ENCODE measurements at places on chromosomes 7 and 10. TPM values are rescaled to one million over a fixed set of nuclear protein-coding genes. Genes with fewer than 3 reads are reported as not detected.

GRCh38 chr7:77217474-77218185, 18.0 kb upstream of the FGL2 start:
- no peaks in the 10 kb centered on the region for H3K4me1 ChIP-seq
- no peaks in the 10 kb centered on the region for H3K36me3 ChIP-seq
- H3K4me3 ChIP-seq, result no peak overlapping the region
- no peak overlapping the region for H3K27ac ChIP-seq
- DNase-seq, result no peak

- peaks cover 4% of the 10 kb centered on the region for H3K36me3 ChIP-seq
- H3K4me3 ChIP-seq, result peak overlapping the region; percentile 3
- H3K27me3 ChIP-seq, result no peaks in the 10 kb centered on the region
- H3K27ac ChIP-seq, result peak overlapping the region; percentile 67
- H3K4me1 ChIP-seq, result peaks cover 26% of the 10 kb centered on the region
These were observed 31.2 kb downstream of the FOXK1 start for GRCh38 chr7:4713183-4713784.

DNA sequence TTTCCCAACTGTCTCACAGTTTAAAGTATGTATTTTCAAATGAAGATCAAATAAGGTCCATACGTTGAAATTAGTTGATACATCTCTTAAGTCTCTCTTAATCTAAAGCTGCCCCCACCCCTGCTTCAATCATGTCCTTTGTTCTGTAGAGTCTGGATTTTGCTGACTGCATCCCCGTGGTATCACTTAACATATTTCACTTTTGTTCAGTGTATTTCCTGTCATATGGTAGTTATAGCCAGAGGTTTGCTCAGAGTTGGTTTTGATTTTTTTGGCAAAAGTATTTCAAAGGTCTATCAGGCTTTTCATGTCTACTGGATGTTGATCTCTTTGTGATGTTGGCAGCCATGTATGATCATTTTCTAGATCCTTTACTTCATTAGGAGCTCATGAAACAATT, 54.4 kb upstream of the ARID5B start:
- H3K27ac ChIP-seq, result no peak overlapping the region
- no peaks in the 10 kb centered on the region for H3K4me1 ChIP-seq
- no peak overlapping the region for H3K4me3 ChIP-seq

Gene UBE3C
- 68.9 TPM for total RNA-seq

DNA sequence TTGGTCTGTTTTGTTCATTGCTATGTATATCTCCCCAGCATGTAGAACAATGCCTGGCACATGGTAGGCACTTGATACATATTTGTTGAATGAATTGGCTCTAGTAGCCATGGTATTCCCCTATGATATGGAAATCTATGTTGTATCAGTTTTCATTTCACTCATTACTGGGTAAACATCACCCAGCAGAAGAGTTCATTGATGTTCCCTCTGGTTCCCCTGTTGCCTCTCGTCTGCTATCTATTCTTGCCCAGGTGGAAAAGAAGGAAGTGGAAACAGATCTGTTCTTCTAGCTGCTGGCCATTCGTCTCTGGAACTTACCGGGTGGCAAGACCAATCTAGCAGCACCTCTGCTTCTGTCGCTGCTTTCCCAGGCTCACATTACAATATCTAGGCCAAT, 71.5 kb downstream of the LRRC4 start:
- no peaks in the 10 kb centered on the region for H3K4me1 ChIP-seq
- peaks cover 7% of the 10 kb centered on the region for H3K36me3 ChIP-seq
- H3K27ac ChIP-seq, result no peak overlapping the region
- no peak for DNase-seq
- H3K4me3 ChIP-seq, result no peak overlapping the region

GRCh38 chr10:120586471-120586872, 129.4 kb downstream of the PLPP4 start:
- H3K27ac ChIP-seq, result no peak overlapping the region
- no peak for DNase-seq
- H3K4me1 ChIP-seq, result no peaks in the 10 kb centered on the region
- H3K36me3 ChIP-seq, result no peaks in the 10 kb centered on the region

Gene NRP1
- total RNA-seq, result 79.8 TPM

GRCh38 chr10:120975072-120975867, 124.1 kb downstream of the WDR11 start:
- H3K4me1 ChIP-seq, result peaks cover 3% of the 10 kb centered on the region
- no peak for DNase-seq
- no peak overlapping the region for H3K4me3 ChIP-seq
- H3K36me3 ChIP-seq, result no peaks in the 10 kb centered on the region
- H3K27ac ChIP-seq, result no peak overlapping the region

DNA sequence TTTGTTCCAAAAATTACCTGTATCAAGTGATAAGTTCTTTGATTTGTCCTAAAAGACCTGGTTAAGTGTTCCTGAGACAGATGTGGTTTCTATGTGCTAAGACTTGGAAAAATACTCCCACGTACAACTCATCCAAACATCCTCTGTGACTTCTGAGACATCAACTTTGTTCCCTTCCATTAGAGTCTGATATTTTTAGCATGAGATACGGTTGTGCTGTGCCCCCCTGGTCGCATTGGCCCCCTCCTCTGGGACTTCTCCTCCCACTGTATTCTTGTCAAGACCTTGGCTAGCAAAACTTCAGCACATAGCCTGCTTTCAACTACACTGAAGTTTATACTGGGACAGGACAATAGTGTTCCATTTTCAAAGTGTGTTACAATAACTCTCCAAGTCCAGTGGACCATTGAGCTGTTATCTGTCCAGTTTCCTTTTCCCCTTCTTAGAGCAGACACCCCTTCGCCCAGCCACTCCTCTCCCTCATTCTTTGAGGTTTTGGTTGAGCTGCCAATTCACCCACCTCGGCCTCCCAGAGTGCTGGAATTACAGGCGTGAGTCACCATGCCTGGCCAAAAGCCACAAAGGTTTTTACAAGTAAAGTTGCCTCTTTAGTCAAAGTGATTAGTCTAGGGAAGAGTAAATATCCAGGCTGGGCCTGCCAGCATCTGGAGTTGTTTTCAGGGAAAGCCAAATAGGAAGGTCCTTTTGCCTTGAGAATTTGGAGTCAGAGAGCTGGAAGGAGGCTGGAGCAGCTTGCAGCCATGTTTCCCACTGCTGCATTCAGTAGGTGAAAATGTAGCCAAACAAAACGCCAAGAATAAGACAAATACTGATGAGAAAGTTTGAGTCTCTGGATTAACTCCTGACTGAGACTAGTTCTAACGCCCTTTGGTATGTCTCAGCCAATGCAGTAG, 17.8 kb upstream of the PDLIM1 start:
- DNase-seq, result no peak
- H3K27ac ChIP-seq, result peak overlapping the region; percentile 55
- H3K4me3 ChIP-seq, result no peak overlapping the region
- H3K27me3 ChIP-seq, result no peaks in the 10 kb centered on the region

Measured in left lung (tissue), 14 donors.